ENCODE measurements at places on chromosomes 13 and 19.

DNA sequence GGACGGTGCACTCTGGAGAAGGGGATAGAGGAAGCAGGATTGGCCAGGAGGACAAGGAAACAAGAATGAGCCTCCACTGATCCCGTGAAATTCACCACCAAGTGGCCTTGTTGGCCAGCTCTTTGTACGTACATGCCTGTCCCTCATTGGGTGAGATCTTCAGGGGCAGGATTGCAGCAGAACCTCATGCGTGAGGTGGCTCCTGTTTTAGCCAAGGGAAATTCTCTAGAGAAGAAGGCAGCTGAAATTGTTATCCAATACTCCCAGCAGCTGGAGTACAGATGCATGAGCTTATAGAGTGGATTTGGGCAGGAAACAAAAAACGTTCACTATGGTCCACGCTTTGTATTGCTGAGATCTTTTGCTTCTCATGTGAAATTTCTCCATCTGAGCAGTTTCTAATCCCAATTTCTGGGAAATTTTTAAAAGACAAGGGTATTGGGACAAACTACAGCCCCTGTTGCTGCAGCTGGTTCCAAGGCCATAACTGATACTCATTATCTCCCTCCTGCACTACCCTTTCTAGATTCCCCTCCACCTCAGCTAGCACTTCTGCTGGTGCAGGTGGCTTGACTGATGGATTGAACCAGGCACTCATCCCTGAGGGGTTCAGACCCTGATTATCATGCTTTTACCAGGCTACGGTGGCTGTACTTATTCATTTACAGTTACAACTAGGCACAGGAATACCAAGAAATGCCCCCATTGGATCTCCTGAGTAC is 3.9 kb upstream of the RNF6 start:
- no peak for DNase-seq

GRCh38 chr19:57812226-57812625 is 2.5 kb downstream of the ZNF552 start:
- no peak for DNase-seq

- no peak for DNase-seq
Observed at GRCh38 chr19:23896912-23897311, 17.8 kb upstream of the ZNF726 start.

GRCh38 chr19:50250450-50251136 is 47.2 kb downstream of the MYH14 start:
- DNase-seq = no peak

DNA sequence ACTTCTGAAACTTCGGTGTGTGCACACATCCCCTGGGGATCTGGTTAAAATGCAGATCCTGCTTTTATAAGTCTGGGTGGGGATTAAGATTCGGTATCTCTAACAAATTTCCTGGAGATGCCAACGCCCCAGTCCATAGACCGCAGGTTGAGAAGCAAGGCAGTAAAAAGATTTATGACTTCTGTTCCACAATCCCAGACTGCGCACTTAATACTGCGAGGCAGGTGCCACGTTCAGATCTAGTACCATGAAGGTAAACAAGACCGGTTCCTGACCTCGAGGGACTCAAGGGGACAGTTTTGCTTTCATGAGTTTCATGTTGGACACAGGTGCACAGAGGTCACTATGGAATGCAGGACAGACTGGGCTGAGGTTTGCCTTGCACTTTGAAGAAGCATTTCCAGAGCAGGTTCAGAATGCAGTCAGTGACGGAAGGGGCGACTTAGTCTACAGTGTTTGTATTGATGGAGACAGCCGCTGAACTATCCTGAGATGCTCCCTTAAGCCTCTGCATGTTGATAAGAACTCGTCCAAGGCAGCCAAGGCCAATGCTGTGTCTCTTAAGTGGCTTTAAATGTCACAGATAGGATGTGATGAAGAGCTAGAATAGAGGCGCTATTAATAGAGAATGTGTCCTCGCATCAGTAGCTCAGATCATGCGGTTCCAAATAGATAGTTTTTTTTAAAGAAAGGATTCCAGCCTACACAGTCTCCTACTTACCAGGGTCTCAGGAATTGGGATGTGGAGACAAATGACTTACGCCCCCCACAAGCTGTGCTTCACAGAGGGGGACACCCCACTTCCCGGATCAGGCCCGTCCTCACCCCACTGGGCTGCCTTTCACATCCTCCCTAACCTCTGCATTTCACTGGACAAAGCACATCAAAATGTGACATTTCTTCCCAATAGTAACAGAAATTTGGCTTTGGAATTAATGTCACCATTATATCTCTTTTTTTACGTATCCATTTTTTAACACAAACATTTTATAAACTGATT is 97.1 kb upstream of the IRS2 start:
- no peak for DNase-seq

- DNase-seq = no peak
Observed at GRCh38 chr13:76542176-76542575, 344.0 kb downstream of the KCTD12 start.

DNA sequence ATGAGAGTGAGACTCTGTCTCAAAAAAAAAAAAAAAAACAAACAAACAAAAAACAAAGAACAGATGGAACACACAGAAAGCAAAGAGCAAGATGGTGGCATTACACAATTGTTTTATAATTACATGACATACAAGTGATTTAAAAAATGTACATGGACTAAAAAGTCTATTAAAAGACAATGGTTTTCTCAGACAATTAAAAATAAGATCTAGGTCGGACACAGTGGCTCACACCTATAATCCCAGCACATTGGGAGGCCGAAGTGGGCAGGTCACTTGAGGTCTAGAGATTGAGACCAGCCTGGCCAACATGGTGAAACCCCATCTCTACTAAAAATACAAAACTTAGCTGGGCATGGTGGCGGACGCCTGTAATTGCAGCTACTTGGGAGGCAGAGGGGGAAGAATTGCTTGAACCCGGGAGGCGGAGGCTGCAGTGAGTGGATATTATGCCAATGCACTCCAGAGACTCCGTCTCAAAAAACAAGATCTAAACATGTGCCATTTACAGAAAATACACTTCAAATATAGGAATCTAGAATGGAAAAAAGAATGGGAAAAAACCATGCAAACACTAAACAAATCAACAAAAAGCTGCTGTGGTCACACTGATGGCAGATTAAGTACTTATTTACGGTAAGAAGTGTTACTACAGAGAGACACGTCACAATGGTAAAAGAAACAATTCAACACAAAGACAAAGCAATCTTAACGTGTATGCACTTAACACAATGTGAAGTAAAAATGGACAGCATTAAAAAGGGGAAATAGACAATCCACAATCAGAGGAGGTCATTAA is 26.7 kb downstream of the MIER2 start:
- DNase-seq = no peak

DNA sequence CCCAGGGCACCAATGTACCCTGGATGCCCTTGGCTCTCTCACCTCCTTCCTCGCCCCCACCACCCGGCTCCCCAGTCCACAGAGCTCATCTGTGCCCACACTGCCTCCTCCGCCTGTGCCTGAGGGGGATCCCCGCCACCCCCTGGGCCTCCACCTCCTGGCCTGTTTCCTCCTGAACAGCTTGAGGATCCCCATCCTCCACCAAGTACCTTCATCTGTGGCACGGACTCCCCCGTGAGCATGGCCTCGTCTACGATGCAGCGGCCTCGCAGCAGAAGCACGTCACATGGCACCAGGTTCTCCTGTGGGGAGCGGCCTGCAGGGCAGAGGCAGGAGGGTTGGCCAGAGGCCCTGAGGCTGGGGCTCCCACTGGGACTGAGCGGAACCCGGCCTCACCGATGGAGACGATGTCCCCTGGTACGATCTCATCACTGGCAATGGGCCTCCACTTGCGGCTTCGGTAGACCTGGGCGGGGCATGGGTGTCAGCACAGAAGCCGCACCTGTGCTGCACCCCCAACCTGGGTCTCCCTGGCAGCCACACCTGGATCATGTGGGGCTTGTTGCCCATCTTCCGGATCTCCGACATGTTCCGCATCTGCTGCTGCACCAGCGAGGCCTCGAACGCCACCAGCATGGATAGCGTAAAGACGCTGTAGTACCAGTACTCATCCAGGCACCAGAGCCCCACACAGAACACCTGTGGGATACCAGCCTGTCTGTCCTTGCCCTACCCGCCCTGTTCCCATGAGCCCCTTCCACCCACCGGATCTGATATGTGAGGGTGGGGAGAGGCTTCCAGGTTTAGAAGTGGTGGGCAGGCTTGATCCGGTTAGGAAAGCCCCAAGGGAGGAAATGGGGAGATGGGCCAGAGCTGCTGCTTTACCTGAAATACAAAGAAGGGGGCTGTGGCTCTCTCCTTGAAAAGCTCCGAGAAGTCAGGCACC is 6.8 kb downstream of the ATP13A1 start:
- DNase-seq = no peak
